ENCODE measurements at places on chromosomes 11 and 22. TPM values are rescaled to one million over a fixed set of nuclear protein-coding genes. Genes with fewer than 3 reads are reported as not detected.

DNA sequence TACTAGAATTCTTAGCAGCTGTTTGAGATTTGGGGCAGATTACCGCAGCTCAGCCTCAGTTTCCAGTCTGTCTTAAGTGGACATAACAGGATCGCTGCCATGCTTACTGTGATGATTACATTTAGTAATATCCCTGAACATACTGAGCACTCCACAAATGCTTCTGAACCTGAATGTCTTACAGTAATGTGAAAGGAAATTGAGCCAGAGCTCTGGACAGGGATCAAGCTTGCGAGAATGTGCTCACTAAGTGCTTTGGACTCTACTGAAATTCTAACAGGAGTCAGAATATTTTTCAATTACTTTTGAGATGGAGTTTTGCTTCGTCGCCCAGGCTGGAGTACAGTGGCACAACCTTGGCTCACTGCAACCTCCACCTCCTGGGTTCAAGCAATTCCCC, 118.6 kb upstream of the RASSF10 start:
- no peaks in the 10 kb centered on the region for H3K27me3 ChIP-seq
- H3K27ac ChIP-seq, result no peak overlapping the region
- peaks cover 3% of the 10 kb centered on the region for H3K4me1 ChIP-seq

DNA sequence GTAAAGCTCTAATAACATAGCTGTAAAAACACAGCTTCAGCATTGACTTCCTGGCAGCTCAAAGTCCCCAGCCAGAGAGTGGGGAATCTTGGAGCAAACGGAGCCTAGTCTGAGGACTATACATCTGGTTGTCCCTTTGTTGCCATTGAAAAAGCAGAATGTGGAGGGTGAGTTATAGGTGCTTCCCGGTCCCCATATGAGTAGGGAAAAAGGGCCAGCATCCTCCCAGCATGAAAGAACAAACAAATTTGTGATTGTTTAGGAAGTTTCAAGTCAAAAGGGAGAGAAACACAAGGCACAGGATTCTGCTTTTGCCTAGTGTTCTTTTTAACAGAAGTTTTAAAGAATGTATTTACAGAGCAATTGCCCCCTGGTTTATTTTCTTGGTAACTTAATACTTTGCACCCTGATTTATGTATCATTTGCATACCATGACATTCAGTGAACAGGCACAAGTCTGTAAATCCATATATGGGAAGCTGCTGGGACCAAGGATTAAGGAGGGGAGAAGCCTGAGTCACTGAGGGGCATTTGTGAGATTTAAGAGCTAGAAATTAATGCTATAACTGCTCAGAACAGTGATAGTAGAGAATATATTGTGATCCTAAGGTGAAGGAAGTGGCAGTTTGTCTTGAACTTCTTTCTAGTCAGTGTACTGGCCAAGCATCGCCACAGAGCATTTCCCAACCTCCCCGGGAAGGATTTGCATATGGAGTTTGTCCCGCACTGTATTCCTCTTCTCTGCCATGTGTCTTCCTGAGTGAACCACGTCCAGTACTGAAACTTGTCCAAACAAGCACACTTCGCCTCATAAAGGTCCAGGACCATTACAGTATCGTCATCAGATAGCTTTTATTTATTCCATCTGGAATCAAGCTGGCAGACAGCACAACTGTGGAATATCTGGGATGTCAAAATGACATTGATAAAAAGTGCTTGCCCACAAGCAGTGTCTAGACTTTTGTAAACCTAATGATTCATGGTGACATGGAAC, 103.0 kb downstream of the DBX1 start:
- H3K4me1 ChIP-seq, result no peaks in the 10 kb centered on the region
- H3K4me3 ChIP-seq, result no peak overlapping the region
- H3K27me3 ChIP-seq, result no peaks in the 10 kb centered on the region
- no peak for DNase-seq
- no peak overlapping the region for H3K27ac ChIP-seq
- H3K36me3 ChIP-seq, result no peaks in the 10 kb centered on the region

- H3K4me3 ChIP-seq, result no peak overlapping the region
- DNase-seq, result no peak
- H3K4me1 ChIP-seq, result no peaks in the 10 kb centered on the region
- no peak overlapping the region for H3K27ac ChIP-seq
- H3K36me3 ChIP-seq, result no peaks in the 10 kb centered on the region
Measured at GRCh38 chr11:20844216-20844615, 174.8 kb downstream of the NELL1 start.

GRCh38 chr11:47532597-47533213, 20.2 kb downstream of the CELF1 start:
- no peak for DNase-seq
- H3K4me3 ChIP-seq, result no peak overlapping the region
- H3K27ac ChIP-seq, result no peak overlapping the region
- H3K36me3 ChIP-seq, result no peaks in the 10 kb centered on the region

Gene ESAM
- total RNA-seq, result 1.6 TPM

GRCh38 chr11:126838779-126839178, 161.8 kb downstream of the KIRREL3 start:
- no peaks in the 10 kb centered on the region for H3K36me3 ChIP-seq
- no peak overlapping the region for H3K4me3 ChIP-seq
- peaks cover 23% of the 10 kb centered on the region for H3K27me3 ChIP-seq

Gene RAB36
- 4.1 TPM for total RNA-seq

- no peaks in the 10 kb centered on the region for H3K36me3 ChIP-seq
- no peak for DNase-seq
- H3K27me3 ChIP-seq, result no peaks in the 10 kb centered on the region
- no peak overlapping the region for H3K27ac ChIP-seq
Measured at GRCh38 chr22:43845981-43846380, 16.3 kb downstream of the SULT4A1 start.

- H3K4me3 ChIP-seq, result no peak overlapping the region
- no peaks in the 10 kb centered on the region for H3K4me1 ChIP-seq
Measured at GRCh38 chr11:85599083-85599482, 28.1 kb downstream of the DLG2 start.

DNA sequence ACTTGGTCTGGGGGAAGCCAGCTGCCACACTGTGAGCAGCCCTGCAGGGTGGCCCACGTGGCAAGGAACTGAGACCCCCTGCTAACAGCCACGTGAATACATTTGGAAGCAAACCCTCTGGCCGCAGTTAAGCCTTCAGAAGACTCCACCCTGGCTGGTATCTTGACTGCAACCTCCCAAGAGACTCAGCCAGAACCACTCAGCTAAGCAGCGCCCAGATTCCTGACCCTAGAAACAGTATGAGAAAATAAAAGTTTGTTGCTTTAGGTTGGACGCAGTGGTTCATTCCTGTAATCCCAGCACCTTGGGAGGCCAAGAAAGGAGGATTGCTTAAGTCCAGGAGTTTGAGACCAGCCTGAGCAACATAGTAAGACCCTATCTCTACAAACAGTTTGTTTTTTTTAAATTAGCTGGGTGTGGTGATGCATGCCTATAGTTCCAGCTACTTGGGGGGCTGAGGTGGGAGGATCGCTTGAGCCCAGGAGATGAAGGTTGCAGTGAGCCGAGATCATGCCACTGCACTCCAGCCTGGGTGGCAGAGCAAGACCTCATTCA, 8.7 kb downstream of the ZMAT5 start:
- H3K36me3 ChIP-seq, result no peaks in the 10 kb centered on the region
- no peak overlapping the region for H3K4me3 ChIP-seq
- no peak overlapping the region for H3K27ac ChIP-seq

DNA sequence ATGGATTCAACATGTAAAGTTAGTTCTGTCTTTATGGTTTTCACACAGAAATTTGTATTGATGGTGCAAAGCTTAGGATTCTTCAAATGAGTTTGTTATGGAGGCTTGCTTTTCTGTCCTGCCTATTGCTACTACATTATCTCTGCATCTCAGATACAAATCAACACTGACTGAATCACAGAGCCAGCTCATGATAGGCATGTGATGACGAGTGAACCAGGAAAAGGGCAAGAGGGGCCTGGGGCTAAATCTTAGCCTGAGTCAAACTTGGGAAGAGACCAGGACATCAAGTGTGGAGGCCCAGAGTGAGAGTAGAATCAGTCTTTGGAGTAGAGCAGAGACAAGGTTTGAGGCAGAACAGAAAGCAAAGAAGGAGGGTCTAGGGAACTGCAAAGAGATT, 107.1 kb upstream of the CD44 start:
- no peak overlapping the region for H3K4me3 ChIP-seq
- no peaks in the 10 kb centered on the region for H3K27me3 ChIP-seq
- H3K27ac ChIP-seq, result peak overlapping the region; percentile 92
- peaks cover 36% of the 10 kb centered on the region for H3K4me1 ChIP-seq
- H3K36me3 ChIP-seq, result no peaks in the 10 kb centered on the region
- peak; percentile 70 for DNase-seq

DNA sequence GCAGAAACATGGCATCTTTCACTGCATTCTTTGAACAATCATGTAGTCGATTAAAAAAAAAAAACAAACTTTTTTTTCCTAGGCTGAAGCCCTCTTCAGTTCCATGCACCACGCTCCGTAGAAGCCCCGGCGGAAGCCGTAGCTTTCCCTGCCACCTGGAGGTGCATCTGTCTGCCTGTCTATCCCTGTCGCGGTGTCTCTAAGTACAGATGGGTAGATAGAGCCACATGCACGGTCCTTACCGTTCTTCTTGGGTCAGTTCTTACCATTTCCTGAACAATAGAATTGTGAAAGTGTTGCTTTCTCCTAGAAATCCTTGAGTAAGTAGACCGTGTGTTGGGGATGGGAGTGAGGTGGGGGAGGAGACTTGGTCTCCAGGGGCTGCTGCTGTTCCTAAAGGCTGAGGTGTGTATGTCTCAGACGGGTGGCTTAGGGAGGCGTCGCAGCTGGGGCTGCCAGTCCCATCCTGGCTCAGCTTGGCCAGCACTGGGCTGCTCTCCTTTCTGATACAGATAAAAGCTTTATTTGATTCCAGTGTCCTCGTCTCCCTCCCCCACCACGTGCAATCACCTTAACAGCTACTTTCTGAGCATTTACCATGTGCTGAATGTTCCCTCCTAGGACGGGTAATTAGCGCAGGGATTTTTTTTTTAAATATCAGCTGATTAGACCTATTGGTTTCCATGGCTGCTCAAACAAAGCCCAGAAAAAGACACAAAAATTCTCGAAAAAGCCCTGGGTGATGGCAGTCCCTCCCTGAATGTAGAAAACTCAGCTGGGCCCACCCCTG, 46.8 kb downstream of the MACROD1 start:
- H3K27ac ChIP-seq, result no peak overlapping the region
- H3K36me3 ChIP-seq, result no peaks in the 10 kb centered on the region
- H3K27me3 ChIP-seq, result no peaks in the 10 kb centered on the region
- H3K4me1 ChIP-seq, result peaks cover 3% of the 10 kb centered on the region
- H3K4me3 ChIP-seq, result no peak overlapping the region
- DNase-seq, result no peak

Gene CARD10
- 43.1 TPM for total RNA-seq

DNA sequence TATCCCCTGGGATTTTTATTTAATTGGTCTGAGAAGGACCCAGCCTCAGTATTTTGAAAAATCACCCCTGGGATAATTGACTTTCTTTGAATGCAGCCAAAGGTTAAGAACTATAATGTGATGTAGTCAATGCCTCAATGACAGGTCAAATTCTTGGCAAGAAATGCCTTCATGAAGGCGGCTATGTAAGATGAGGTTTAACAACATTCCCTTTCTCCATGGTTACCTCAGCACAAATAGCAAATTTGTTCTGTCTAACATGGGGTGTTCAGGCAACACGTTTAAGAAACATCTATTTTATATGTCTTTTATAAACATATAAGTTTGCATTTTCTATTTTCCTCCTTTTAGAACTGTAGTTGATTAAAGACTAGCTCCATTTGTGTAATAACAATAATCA, 5.3 kb downstream of the SLN start:
- no peaks in the 10 kb centered on the region for H3K27me3 ChIP-seq
- DNase-seq, result no peak
- H3K36me3 ChIP-seq, result no peaks in the 10 kb centered on the region
- no peak overlapping the region for H3K4me3 ChIP-seq

DNA sequence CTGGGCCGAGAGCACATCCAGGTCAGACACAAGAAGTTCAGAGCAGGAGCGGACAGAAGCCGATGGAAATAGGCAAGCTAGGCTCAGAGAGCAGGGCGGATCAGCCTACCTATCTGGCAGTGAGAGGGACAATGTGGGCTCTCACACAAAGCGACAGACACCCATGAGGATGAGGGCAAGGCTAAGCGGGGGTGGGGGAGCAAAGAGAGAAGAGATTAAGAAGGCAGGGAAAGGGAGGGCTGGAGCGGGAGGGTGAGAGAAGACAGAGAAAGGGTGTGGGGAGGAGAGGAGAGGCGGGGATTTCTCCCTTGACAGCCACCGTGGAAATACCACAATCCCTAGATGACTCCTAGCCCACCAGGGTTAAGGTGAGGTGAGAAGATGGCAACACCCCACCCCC, 57.9 kb downstream of the BUD13 start:
- no peaks in the 10 kb centered on the region for H3K4me1 ChIP-seq
- H3K4me3 ChIP-seq, result no peak overlapping the region
- no peaks in the 10 kb centered on the region for H3K36me3 ChIP-seq
- H3K27ac ChIP-seq, result no peak overlapping the region

Gene DBX1
- total RNA-seq, result not detected

Gene KCNJ5
- total RNA-seq, result 0.28 TPM

- no peaks in the 10 kb centered on the region for H3K36me3 ChIP-seq
- H3K4me1 ChIP-seq, result no peaks in the 10 kb centered on the region
- no peak overlapping the region for H3K4me3 ChIP-seq
- no peak for DNase-seq
- no peak overlapping the region for H3K27ac ChIP-seq
- H3K27me3 ChIP-seq, result no peaks in the 10 kb centered on the region
Measured at GRCh38 chr11:122114976-122115375, 1.0 kb downstream of the BLID start.

Gene METTL15
- total RNA-seq, result 11.4 TPM

DNA sequence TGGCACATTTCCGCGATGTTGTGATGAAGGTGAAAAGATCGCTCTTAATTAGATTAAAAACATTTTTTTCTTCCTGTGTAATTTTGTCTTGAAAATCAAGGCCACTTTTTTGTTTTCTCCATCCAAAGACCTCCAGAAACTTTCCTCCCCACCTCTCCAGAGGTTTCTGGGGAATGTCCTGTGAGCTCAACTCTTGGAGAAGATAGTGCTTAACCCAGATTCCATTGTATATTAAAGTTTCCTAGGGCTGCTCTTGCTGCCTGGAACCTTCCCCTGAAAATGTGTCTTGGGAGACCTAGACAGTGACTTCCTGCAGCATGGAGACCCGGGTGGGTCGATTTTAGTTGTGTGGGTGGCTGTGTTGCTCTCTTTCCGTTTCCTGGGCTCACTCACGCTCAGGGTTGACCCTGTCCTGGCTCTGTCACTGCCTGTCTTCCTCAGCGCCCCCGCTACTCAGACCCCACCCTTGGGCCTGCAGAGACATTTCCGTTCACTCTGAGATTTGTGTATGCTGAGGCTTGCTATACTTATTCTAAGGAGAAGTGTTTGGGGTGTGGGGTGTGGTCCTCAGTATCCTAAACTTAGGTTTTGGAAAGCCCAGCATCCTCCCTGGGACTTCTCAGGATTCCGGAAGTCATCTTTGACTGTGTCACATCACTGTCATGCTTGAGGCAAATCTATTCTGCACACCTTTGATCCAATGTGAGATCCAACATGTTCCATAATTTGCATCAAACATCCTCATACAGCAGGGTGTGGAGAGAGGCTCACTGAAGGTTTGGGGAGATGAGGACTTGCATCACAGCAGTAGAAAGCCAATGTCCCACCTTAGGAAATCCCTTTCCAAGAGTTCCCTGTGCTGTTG, 47.2 kb downstream of the KCNQ1OT1 start:
- H3K27ac ChIP-seq, result no peak overlapping the region
- H3K27me3 ChIP-seq, result no peaks in the 10 kb centered on the region
- H3K36me3 ChIP-seq, result no peaks in the 10 kb centered on the region
- no peak for DNase-seq
- H3K4me3 ChIP-seq, result no peak overlapping the region
- no peaks in the 10 kb centered on the region for H3K4me1 ChIP-seq

Gene TIMP3
- total RNA-seq, result 0.67 TPM

All from Panc1 (cell line).